ENCODE measurements at places on chromosomes 5 and 9.

- DNase-seq, result no peak
Measured at GRCh38 chr5:146862641-146863040, 15.9 kb downstream of the PPP2R2B start.

DNA sequence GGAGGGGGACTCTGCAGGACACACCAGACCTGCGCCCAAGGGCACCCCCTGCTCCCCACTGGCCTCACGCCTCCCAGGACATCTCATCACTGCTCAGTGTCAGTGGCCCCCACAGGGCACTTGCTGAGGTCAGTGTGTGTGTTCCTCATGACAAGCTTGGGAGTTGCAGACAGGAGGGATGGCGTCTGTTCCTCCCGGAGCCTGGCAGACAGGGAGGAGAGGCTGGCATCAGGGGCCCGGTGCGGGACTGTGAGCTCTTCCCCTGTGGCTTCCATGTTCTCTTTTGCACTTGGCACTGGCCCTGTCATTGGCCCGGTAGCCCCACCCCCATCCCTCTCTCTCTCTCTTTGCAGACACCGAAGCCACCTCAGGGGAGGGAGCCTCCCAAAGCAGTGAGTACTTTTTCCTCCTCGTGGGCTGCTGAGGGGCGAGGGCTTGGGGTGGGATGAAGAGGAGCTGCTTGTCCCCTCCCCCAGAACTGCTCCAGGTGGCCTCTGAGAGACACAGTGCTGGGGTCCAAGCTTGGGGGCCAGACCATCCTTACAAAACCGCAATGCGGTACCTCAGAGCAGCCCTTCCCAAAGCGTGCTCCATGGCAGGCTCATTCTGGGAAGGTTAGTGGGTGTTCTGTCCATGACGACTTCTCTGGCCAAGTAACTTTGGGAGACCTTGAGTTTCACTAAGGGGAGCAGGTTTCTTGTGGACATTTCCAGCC, 75.7 kb downstream of the AMBP start:
- DNase-seq, result no peak

DNA sequence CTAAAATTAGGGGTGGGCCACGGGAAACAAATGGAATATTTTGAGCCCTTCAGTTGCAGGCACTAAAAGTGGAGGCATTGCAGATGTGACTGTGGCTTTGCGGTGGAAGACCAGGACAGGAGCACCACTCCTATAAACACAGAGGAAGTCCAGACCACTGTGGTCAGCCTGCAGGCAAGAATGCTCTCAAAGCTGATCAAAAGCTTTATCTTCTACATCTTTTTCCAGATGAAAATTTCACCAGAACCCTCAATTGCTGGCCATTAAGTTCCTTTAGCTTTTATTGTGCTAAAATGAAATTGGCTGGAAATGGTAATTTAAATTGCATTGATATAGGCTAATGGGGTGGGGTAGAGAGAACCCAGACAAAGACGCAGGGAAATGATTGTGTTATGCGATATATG, 208.8 kb downstream of the ERCC6L2 start:
- DNase-seq, result no peak

GRCh38 chr5:8897316-8897715, 648.6 kb downstream of the SEMA5A start:
- DNase-seq, result no peak

DNA sequence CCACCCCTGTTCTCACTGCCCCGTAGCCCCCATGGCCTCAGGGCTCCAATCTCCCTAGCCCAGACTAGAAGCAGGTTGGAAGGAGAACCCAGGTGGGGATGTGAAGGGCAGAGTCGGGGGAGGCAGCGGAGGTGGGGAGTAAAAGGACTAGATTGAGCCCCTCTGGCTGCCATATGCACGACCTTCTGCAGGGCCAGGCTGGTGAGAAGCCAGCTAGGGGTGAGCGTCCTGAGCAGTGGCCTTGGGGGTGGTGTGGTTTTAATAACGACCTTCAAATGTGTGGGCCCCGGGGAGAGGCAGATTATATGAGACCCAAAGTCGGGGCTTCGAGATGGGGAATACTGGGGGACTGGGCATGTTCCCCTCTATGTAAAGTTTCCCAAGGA, 139.5 kb downstream of the C9orf50 start:
- DNase-seq, result no peak

GRCh38 chr5:149782018-149782894, 52.1 kb downstream of the PPARGC1B start:
- DNase-seq, result no peak

GRCh38 chr5:94945656-94946055, 327.2 kb downstream of the SLF1 start:
- no peak for DNase-seq

GRCh38 chr5:124596595-124597421, 149.6 kb downstream of the ZNF608 start:
- no peak for DNase-seq

- DNase-seq, result peak; percentile 1
Measured at GRCh38 chr5:158812408-158812807, 287.3 kb downstream of the EBF1 start.

GRCh38 chr9:114742947-114743346, 61.0 kb upstream of the TEX48 start:
- no peak for DNase-seq

- no peak for DNase-seq
Measured at GRCh38 chr5:32753765-32754164, 42.6 kb downstream of the NPR3 start.

GRCh38 chr9:104009826-104010225, 84.3 kb upstream of the SMC2 start:
- DNase-seq, result no peak

GRCh38 chr5:143426437-143426991, 23.0 kb upstream of the NR3C1 start:
- no peak for DNase-seq

GRCh38 chr5:2751592-2752021, at the start of gene IRX2:
Gene IRX2, minus strand, starts transcription at chr5:2751677. Its CDS starts 264 bp downstream, at chr5:2751413.
- DNase-seq, result no peak

DNA sequence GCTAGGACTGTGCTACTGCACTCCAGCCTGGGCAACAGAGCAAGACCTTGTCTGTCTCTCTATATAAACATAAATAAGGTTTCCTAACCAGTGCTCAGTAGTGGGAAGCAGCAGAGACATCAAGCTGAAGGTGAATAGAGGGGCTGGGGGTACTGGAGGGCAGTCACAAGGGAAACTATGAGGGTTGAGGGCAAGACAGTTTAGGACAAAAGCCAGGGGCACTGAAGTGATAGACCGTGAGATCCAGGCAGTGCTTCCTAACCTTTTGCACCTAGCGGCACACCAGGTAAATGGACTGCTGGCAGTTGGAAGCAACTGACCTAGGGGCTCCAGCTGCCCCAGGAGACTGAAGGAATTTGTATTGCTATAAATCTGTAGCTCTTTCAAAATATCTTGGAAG, 178.4 kb downstream of the PJA2 start:
- DNase-seq, result no peak

GRCh38 chr9:80932947-80933780, 756.2 kb downstream of the TLE1 start:
- no peak for DNase-seq

DNA sequence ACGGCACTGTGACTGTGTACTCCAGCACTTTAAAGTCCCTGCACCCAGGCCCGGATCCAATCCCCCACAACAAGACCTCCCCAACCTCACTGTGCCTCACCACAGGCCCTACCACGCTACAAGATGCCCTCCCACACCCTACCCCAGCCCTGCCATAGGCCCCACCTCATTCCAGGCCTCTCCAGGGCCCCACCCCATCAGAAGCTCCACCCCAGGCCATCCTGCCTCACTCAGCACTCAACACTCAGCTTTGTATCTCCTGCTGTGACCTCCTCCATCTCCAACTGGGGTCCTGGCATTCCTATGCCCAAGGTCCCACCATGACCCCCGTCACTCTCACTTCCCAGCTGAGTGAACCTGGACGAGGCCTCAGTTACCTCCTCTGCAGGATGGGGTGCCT, 38.8 kb downstream of the BARX1 start:
- DNase-seq, result no peak

DNA sequence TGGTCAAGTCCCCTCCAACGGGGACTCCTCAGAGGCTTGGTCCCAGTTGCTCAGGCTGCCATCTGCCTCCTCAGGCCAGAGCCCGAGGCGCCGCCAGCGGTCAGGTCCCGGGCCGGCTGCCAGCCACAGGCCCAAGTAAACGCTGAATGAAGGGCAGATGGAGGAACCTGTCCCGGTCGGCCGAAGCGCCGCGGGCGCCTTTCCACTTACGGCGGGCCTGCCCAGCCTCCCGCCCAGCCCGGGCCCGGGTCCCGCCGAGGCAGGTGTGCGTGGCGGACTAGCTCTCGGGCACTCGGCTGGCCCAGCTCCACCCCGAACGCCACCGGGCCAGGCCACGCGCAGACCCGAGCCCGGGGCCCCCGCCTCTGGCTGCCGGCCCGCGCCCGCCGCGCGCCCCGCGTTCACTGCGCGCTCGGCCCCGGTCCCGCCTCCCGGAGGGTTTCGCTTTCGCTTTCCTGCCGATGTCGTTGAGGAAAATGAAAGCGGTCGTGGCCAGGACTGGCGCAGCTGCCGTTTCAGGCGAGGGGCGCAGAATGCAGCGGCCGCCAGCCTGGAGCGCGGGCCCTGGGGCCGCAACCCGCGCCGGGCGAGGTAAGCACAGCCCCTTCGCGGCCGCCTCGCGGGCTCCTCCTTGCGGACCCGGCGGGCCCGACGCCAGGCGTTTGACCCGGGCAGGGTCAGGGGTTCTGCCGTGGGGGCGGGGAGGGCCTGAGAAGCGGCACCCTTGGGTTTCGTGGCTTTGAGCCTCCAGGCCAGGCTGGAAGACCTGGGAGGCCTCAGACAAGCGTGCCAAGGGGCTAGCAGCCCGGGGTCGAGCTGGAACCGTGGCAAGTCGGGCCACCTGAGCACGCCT, 41.2 kb downstream of the SLC22A5 start:
- peak; percentile 60 for DNase-seq

GRCh38 chr5:96434201-96434645, 1.2 kb upstream of the PCSK1 start:
- no peak for DNase-seq

GRCh38 chr5:175743676-175744210, 85.9 kb downstream of the HRH2 start:
- DNase-seq, result no peak

GRCh38 chr9:71725590-71726338, 42.5 kb downstream of the CEMIP2 start:
- DNase-seq, result no peak

DNA sequence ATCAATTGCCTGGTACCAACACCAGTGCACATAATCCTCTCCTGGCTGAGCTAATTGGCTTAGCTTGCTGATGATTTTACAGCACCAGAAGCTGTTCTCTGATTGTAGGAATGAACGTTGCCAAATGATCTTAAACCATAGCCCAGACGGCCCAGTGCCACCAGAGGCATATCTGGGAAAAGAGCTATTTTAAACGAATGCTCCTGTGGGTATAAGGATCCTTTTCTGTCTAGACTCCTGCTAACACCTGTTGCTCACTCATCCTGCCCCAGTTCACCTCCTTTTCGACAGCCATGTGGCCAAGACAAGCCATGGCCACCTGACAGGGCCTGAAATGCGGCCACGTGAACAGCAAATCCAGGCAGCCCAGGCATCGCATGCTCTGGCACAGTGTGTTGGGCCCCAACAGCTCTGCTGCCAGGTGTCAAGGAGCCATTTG, 289.9 kb upstream of the SLC30A5 start:
- DNase-seq, result no peak

- DNase-seq, result no peak
Measured at GRCh38 chr5:147303976-147304375, 69.2 kb downstream of the STK32A start.

DNA sequence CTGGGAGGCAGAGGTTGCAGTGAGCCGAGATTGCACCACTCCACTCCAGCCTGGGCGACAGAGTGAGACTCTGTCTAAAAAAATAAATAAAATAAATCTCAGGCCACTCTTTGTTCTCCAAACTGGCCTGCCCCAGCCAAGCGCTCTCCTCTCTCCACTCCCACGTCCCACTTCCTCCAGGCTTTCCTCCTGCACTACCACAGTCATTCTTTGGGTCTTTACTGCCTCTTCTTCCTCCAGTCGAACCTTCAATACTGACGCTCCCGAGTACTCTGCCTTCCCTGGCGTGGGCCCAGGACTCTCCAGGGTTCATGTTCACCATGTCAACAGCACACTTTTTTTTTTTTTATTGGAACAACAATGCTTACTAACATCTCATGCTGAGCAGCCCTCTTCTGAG, 23.9 kb downstream of the RNF130 start:
- DNase-seq, result no peak

DNA sequence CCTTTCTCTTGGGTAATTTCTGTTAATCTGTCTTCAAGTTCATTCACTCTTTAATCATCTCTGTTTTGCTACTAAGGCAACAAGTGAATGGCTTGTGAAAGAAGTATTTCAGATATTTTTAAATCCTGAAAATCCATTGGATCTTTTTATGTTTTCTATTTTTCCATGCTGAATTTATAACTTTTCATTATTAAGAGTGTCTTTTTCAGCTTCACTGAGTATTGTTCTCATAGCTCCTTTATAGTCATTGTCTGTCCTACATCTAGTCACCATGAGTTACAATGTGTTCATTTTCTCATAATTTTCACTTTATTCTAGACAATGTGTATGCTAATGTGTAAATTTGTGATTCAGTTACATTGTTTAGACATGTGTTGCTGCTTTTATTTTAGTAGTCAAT, 556.4 kb downstream of the TUSC1 start:
- no peak for DNase-seq

- DNase-seq, result no peak
Measured at GRCh38 chr9:116074658-116075057, 78.9 kb upstream of the PAPPA start.

GRCh38 chr5:175746851-175747250, 89.0 kb downstream of the HRH2 start:
- no peak for DNase-seq

- DNase-seq, result no peak
Measured at GRCh38 chr5:64707191-64707590, 16.9 kb downstream of the SHISAL2B start.

- DNase-seq, result no peak
Measured at GRCh38 chr5:74167206-74167929, 473.2 kb downstream of the ENC1 start.

DNA sequence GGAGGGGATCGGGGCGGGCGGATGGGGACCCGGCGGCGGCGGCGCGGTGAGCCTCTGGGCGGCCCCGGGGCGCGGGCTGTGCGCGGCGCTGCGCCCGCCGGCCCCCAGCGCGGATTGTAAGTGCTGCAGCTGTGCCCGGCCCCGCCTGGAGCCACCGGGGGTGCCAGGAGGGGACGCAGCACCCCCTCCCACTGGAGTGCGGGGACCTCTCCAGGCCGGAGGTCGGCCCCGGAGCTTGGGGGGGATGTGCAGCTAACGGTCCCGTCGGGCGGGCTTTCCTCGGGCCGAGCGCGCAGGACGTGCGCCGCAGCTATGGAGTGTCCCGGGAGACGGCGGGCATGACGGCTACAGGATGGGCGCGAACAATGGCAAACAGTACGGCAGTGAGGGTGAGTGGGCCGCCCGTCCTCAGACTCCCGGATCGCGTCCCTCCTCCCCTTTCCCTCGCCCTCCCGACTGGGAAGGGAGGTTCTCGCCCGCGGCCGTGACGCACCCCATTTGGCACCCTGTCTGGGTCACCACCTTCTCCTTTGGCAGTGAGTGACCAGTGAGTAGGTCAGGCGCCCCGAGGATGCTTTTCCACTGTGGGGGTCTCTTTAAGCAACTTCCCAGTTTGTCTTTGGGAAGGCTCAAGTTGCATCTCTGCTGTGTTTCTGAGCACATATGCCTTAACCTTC, 483 bp downstream of the FBXL7 start:
- no peak for DNase-seq

Data from stimulated activated CD8-positive, alpha-beta memory T cell treated with anti-CD3 and anti-CD28 coated beads, Interleukin-15, amount 100 ng/mL, for 24 hours (primary cell).